Omental fat pad (tissue), 4 donors: ENCODE measurements at places on chromosomes 7 and 10. TPM values are rescaled to one million over a fixed set of nuclear protein-coding genes. Genes with fewer than 3 reads are reported as not detected.

FAM131B gene
- total RNA-seq: 0.56 TPM

PRPS1L1 gene
- not detected for total RNA-seq

TMEM178B gene
- 0.96 TPM for total RNA-seq

MKX gene
- total RNA-seq: 1.7 TPM

CLRN3 gene
- total RNA-seq: not detected

XRCC2 gene
- 0.37 TPM for total RNA-seq

DNA sequence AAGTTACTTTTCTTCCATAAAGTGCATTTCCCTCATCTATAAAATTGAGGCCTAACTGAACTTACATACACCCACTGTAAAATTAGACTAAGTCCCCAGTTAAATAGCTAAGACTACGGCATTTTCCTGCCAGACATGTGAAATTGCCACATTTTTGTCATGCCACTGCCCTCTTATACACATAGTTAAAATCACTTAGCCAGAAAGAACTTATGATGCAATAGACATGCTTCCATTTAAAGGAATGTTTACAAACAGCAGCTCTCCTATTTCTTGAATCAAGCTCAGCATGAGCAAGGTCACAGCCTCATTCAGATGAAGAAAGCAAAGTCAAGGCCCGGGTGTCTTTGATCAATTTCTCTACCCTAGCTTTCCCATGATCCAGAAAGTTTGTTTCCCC is 175.7 kb downstream of the LRRN3 start:
- no peak for DNase-seq

DNA sequence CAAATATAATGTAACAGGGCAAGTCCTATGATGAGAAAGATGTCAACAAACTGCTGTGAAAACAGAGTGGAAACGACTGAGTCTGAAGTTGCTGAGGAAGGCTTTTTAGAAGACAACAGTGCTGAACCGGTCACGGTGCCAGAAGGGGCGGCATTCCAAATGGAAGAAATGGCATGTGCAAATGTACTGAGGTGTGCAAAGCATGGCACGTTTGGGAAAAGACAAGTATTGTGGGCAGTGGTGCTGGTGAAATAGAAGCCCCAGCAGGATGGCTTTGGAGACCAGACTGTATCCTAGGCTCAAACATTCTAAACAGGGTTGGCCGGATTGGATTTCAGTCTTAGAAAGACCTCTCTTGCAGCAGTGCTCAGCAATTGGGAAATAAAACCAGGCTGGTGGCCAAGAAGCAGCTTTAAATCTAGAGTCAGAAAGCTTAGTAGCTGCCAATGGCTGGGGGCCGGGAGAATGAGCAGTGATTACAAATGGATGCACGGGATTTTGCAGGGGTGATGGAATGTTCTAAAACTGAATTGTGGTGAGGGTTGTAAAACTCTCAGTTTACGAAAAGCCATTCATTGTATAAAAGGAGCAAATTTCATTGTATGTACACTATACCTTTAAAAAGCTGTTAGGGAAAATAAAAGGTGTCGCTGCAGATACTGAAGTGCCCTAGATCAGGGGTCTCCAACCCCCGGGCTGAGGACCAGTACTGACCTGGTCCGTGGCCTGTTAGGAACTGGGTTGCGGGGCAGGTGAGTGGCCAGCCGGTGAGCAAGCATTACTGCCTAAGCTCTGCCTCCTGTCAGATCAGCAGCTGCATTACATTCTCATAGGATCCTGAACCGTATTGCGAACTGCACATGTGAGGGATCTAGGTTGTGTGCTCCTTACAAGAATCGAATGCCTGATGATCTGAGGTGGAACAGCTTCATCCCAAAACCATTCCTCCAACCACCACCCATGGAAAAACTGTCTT is 141.6 kb downstream of the HIBADH start:
- DNase-seq: peak; percentile 24

DNA sequence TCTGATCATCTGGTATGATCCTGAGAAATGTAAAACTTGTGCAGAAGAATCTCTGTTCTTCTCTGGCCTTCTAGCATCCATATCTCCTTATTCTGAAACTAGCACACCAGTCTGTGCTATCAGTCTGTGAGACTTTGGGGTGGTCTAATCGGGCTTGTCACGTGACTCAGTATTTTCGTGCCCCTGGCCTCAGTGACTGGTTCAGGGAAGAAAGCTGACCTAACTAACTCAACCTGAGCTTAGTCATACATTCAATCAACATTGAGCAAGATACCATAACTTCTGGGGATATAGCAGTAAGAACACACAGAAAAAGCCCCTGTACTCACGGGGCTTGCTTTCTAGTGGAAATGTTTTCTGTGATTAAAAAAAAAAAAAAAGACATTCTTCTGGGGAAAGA is 109.3 kb downstream of the DKK1 start:
- DNase-seq: no peak

GRCh38 chr10:125187238-125188194 is 27.2 kb upstream of the CTBP2 start:
- DNase-seq: no peak

DNA sequence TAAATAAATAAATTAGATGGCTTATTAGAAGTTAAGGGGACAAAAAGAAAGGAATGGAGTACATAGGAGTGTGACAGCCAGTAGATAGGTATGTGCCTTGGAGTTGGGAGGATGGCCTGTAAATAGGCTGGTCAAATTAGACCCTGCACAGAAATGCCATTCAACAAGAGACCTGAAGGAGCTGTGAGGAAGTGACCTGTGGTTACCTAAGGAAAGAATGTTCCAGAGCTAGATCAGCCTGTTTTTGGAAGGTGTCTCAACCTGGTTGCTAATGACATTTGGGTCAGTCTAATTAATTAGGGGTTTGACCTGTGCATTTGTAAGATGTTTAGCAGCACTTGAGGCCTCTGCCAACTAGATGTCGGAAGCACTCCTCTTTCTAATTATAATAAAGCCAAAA is 315.3 kb upstream of the PLXDC2 start:
- DNase-seq: no peak

- no peak for DNase-seq
These were observed 15.1 kb upstream of the CROT start for GRCh38 chr7:87330316-87330715.

GRCh38 chr10:56991591-56992069 is 630.6 kb upstream of the ZWINT start:
- DNase-seq: no peak

DNA sequence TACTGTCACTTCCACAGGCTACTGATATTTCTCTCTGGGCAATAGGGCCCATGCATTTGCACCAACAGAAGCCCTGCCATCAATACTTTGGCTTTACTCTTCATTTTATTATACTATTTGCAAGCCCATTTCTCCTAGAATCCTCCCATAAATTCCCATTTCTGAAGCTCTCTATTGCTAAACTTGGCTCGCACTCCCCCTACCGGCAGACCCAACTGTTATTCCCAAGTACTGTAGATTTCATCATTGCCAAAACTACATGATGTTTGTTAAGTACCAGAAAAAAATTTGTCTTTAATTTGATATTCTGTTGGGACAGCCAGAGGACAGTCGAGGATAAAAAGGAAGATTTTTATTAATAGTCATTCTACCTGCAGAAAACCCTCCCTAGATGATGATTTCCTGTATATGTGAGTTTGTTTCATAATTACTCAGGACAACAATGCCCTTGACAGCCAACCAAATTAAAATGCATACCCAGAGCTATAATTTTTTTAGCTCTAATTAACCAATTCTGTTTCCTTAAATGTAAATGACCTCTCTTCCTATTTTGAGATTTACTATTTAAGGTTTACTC is 298.6 kb downstream of the REEP3 start:
- DNase-seq: peak; percentile 57

DNA sequence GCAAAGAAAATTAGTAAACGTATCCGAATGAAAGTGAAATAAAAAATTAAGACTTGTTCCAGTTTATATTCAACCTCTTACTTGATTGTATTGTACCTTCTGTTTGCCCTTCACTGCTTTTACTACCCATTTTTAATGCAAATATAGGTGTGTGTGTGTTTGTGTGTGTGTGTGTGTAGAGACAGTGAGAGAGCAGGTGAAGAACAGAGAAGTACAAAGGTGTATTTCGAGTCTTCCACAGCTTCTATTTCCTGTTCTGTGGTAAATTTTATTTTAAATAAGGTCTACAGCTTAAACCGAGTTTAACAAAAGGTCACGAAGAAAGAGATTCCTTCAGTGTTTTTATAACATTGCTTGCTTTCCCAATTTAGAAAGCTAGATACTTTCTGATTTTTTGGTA is 12.7 kb upstream of the SVIL start:
- DNase-seq: no peak

- no peak for DNase-seq
These were observed 306.6 kb upstream of the ZMIZ1 start for GRCh38 chr10:78762086-78762630.

DNA sequence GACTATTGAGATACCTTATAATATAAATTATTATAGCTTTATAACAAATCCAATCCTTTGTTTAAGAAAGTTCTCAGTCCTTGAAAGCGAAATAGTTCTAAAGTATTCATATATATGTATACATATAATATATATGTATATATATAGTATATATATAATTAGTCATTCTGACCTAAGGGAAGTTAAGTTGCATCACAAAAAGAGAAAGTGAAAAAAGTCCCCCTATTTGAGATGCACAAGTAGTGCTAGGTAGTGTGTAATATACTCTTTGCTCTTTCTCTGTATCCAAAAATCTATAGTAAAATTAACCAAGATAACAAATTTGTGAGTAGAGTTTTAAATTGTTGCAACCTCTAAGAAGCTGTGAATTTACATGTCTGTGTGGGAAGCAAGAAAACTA is 13.3 kb upstream of the IFIT1B start:
- no peak for DNase-seq

DNA sequence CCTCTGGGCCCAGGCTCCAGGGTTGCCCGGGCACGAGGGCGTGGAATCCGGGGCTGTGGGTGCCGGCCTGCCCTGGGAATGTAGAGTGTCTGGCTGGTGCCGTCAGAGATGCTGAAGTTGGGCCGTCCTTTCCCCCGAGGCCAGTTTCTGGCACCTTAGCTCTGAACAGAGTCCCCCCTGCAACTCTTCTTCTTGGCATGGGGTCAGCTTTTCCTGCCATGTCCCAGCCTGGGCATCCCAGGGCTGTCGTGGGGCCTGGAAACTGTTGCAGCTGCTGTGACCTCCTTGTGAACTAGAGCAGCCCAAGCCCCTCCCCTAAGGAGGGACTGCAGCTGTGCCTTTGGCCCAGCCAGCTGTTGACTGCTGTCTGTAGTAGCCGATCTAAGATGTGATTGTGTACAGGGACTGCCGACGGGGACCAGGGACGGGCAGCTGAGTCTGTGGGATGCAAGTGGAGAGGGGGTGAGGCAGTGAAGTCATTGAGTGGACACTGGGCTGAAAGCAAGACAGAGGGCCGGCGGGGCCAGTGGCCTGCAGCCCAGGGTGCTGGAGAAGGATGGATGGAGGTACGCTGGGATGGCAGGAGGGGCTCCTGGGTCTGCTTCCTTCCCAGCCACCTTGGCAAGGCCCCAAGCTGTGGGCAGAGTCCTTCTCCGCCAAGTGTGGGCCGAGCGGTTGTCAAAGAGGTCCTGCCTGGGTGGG is 35.8 kb downstream of the GBX1 start:
- no peak for DNase-seq

GRCh38 chr7:927031-927671 is 27.3 kb downstream of the ADAP1 start:
- no peak for DNase-seq

DNA sequence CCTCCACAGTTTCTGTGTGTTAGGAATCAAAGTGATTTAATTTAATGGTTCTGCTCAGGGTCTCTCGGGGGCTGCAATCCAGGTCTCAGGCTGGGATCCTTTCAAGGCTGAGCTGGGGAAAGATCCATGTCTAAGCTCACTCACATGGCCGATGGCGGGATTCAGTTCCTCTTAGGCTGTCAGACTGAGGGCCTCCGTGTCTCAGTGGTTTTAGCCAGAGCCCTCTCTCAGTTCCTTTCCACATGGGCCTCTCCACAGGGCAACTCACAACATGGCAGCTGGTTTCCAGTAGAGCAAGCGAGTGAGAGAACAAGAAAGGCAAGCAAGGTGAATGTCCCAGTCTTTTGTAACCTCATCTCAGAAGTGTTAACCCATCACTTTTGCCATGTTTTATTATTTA is 26.9 kb downstream of the CAV1 start:
- no peak for DNase-seq

GRCh38 chr10:92689663-92690210 is at the start of gene HHEX:
HHEX (plus strand) TSS chr10:92689955; CDS start chr10:92689987, 32 bp downstream.
- DNase-seq: no peak

DNA sequence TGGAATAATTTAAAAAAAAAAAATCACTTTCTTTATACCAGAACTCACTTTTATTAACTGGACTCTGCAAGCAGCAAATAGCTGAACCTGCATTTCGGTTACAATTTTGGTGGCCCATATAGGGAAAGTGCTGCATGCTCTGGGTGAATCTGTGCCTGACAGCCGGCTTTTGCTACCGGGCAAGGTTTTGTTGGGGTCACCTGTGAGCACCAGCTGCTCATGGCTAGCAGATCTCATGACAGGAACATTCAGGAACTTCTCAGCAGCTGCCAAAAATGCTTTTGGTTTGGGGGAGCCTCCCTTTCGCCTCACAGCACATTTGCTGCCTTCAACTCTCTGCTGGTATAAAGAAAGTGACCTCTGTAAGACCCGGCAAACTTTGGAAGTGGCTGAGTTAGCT is 13.2 kb upstream of the CREB3L2 start:
- no peak for DNase-seq

- DNase-seq: no peak
These were observed 138.3 kb upstream of the KLF14 start for GRCh38 chr7:130872341-130872740.

DNA sequence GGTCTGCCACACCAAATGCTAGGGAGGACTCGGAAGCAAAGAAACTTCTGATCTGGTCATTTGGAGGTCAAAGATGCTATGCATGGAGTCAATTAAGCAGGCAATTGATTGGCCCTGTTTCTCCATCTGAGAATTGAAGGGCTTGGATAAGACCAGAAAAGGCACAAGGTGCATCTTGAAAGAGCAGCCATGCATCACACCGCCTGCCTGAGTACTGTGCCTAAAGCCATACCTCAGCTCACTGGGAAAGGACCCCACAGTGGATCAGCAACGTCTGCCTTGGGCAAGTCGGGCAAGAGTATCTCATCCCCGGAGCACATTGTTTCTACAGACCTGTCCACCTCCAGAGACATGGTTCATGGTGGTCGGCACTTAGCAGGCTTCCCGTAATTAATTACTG is 42.4 kb downstream of the DLG5 start:
- DNase-seq: no peak

- DNase-seq: no peak
These were observed 37.1 kb upstream of the HIBADH start for GRCh38 chr7:27699751-27700150.

DNA sequence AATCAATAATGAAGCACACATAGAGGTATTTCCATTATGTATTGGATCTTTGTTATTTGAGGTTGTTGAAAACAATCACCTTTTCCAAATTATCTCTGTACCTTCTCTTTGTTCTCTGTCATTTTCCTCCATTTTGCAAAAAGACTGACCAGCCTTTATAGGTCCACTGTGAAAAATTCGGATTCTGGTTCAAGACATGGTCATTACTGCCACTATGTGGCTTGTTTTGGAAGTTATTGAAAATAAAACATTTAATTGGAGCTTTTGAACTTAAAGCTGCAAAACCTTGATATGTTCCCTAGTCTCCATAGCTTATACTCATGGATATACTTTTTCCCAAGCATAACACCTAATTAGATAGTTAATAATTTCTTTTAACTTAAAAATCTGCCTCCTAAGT is 1094.4 kb downstream of the NRG3 start:
- no peak for DNase-seq
